ENCODE measurements at places on chromosomes 5 and 9. TPM values are rescaled to one million over a fixed set of nuclear protein-coding genes. Genes with fewer than 3 reads are reported as not detected.
A peak's percentile ranks its signal among the peaks of the same experiment; 100 is the strongest.

FBN2 gene
- 31.9 TPM for total RNA-seq

TTC39B gene
- total RNA-seq, result 10.6 TPM

RIGI gene
- total RNA-seq, result 18.7 TPM

WDR31 gene
- 3.0 TPM for total RNA-seq

TMEM215 gene
- not detected for total RNA-seq

CHSY3 gene
- total RNA-seq, result 1.7 TPM

COL15A1 gene
- total RNA-seq, result 11.8 TPM

PLPP7 gene
- 2.6 TPM for total RNA-seq

PLCXD3 gene
- 0.48 TPM for total RNA-seq

CDH9 gene
- not detected for total RNA-seq

MEIKIN gene
- total RNA-seq, result not detected

CCDC183 gene
- 0.89 TPM for total RNA-seq

IL3 gene
- total RNA-seq, result not detected

DNA sequence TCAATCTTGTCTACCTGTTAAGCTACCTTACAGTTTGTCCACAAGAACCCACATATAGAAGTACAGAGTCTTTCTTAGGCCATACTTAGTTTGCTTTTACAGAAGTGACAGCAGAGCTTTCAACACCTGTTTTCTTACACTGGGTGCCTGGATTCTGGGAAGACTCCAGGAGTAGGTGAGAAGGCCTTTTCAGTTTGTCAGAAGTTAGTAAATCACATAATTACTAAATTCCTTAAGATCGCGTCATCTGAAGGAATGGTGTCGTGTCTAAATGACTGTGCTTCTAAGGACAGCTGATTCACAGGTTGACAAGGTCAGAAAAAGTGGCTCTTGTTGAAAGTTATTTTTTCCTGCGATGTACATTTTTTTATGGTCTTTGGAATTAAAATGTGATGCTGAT lies 97.0 kb upstream of the FAM120A start:
- peak; percentile 14 for DNase-seq

DNA sequence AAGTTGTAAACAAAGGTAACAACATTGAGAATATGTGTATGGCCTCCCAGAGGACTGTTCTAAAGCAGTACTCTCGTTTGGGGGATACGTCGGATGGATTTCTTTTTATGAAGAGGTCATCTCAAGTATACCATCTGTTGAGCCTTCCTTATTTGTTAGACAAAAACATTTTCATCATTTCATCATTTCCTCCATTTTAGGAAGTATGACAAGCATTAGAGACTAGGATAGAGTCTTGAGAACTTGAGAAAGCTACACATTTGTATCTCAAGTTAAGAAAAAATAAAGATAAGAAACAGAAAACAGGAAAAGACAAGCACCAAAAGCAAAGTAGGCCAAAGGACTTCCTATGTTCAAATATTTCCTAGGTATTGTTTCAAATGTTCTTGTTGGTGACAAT lies 307.0 kb downstream of the EFNA5 start:
- no peak for DNase-seq

GRCh38 chr9:92138157-92138959 lies 23.1 kb upstream of the SPTLC1 start:
- DNase-seq, result no peak

DNA sequence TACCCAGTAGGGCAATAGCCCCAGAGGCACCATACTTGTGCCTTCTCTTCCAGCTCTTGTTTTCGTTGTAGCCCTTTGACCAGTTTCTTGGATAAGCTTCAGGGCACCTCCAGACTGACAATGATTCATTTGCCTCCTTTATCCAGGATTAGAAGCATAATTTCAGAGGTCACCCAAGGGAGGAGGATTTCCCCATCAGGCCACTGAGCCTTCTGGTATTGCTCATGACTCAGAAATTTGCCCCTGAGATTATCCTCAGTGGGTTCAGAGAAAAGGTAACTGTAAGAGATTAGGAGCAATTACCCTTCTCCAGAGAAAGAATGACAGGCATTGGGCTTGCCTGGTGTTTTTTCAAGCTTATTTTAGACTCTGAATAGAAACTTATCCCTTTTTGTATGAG lies 147.9 kb downstream of the MSX2 start:
- DNase-seq, result no peak

DNA sequence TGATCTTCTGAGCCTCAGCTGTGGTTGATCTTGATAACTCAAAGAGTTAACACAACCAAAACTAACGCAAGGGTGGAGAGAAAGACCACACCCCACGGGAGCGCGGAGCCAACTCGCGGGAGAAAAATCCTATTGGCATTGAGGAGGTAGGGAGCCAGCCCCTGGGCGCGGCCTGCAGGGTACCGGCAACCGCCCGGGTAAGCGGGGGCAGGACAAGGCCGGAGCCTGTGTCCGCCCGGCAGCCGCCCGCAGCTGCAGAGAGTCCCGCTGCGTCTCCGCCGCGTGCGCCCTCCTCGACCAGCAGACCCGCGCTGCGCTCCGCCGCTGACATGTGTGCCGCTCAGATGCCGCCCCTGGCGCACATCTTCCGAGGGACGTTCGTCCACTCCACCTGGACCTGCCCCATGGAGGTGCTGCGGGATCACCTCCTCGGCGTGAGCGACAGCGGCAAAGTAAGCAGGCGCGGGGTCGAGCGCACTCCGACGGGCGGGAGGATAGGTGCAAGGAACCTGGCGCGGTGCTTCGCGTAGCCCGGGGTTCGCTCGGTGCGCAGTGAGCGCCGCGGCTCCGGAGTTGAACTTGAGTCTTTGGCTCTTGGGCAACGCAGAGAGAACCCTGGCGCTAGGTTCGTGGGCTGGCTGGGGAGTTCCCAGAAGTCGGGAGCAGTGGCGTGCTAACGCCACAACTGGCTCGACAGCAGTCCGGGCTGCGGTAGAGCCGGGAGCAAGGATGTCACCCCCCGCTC lies at the start of gene GDA:
Gene GDA (plus strand): TSS at position 210 of the 745 bp plus-strand sequence. CDS start 120 bp downstream, at position 330.
- no peak for DNase-seq

DNA sequence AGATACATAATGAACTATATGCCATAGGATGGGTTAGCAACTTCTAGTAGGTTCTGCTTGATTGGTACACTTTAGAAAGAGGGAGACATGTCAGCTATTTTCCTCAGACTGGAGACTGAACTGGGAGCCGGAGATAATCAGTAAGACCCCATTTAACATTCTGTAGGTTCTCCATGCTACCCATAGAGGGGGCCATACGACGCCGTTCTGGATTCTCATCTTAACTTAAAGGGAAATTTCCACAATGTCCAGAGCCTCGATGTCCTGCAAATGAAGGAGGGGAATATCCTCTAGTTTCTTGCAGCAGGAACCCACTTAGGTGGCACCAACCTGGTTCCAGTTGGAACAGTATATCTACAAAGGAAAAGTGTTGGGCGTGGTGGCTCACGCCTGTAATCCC lies 22.3 kb upstream of the NPM1 start:
- no peak for DNase-seq

DNA sequence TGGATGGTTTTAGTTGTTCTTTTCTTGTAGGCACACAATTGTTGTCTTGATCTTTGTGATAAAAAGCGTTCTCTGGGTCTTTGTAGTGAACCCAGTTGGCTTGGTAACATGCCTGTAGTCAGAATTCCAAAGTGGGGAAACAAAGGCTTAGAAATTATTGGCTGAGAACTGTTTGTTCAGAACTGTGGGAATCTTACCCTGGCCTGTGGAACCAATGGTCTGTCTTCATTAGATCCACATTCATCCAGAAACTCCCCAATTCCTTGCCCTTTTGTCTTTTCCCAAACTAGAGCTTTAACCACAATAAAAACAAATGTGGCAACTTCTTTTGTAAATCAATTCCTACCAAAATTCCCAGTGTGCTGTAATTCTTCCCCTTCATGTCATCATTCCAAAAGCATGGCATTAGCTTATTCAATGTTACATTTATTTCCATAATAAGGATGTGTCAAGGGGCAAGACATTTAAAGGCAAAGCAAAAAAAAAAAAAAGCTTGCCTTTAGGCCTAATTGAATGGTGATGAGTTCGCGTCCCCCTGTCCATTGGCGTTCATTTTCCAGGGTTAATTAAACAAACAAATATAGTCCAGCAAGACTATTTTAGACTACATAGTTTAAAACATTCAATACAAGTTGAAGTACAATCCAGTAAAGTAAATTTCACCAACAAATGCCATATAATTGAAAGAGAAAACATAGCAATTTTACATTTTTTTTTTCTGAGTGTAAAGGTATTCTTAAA lies 249.8 kb upstream of the ZNF608 start:
- DNase-seq, result no peak

DNA sequence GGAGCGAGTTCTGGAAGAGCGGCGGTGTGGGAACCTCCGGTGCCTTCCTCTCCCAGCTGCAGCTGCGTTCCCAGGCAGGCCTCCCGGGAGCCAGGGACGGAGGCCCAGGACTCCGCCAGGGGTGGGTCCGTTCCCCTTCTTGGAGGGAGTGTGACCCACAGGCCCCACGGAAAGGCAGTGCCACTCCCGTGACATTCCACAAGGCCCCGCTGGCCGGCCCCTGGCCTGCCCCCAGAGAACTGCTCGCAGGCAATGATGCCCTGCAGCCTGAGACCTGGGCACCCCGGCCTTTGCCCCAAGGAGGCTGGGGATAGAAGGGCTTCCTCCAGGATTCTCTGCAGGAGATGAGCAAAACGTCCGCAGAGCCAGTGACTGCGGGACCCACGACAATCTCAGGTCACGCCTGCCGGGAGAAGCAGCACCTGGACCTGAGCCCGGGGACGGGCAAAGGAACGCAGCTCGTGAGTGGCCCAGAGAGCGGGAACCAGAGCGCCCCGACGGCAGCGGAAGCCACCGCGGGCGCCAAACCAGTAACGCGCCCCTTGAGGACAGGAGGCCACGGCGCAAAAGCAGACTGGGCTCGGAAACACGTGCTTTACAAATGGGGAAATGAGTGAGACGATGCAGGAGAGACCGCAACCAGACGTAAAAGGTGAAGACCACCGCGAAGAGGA lies 9.3 kb downstream of the OBP2B start:
- no peak for DNase-seq

DNA sequence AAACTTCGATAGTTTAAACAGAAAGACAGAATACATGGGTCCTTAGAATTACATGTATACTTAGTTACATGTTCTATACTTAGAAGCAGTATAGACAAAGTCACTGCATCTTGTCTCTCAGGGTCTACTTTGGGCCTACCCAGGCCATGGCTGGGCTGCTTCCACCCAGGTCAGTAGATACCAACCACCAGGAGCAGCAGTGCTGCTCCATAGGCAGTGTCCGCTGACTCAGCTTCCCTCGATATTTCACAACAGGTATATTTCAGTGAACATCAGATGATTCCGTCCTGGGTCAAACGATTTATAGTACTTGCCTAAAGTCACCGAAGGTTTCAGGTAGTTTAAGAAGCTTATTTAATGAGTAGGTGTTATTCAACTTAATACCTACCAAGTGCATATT lies 18.0 kb downstream of the IARS1 start:
- DNase-seq, result no peak

- no peak for DNase-seq
Observed at GRCh38 chr9:8492024-8492423, 692.4 kb upstream of the DMAC1 start.

GRCh38 chr5:58763390-58763789 lies 180.5 kb downstream of the RAB3C start:
- no peak for DNase-seq

- no peak for DNase-seq
Observed at GRCh38 chr5:177362610-177363507, 5.1 kb downstream of the RGS14 start.

- DNase-seq, result no peak
Observed at GRCh38 chr5:127809533-127809932, 106.3 kb downstream of the CCDC192 start.

GRCh38 chr9:86997156-86997555 lies 49.9 kb upstream of the GAS1 start:
- no peak for DNase-seq

GRCh38 chr9:22030101-22030598 lies 21.0 kb upstream of the CDKN2B start:
- no peak for DNase-seq

- DNase-seq, result no peak
Observed at GRCh38 chr9:98050351-98050750, 6.2 kb upstream of the NANS start.

GRCh38 chr5:121640298-121640697 lies 211.4 kb upstream of the FTMT start:
- no peak for DNase-seq

DNA sequence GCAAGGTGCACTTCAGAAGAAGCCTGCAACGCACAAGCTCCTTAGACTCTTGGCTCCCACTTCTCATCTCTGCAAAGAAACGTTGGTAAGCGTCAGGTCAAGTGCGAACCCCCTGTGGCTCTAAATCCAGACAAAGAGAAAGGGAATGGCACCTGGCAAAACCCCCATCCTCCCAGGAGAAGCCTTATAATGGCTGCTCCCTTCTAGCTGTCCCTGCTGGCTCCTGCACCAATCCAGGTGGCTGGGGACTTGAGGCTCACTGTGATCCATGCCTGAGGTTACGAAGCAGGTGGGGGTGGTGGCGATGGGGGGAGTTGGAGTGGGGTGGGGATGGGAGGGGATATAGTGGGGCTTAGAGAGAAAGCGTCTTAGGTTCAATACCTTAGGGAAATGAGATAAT lies 272.8 kb downstream of the DENND1A start:
- no peak for DNase-seq

DNA sequence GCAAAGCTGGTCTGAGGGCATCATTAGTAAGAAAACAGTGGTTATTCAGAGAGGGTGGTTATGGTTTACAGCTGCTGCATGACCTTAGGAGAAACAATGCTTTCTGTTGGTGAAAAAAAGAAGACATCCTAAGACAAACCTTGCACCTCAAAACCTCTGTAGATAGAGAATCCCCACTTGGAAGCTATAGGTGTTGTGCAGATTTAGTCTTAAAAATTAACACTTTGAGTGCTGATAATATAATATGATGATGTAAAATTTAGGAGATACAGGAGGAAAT lies 1.4 kb upstream of the PTTG1 start:
- DNase-seq, result no peak

- no peak for DNase-seq
Observed at GRCh38 chr5:113145757-113146387, 169.3 kb downstream of the DCP2 start.

GRCh38 chr5:102582696-102583095 lies 83.9 kb upstream of the SLCO6A1 start:
- DNase-seq, result no peak

DNA sequence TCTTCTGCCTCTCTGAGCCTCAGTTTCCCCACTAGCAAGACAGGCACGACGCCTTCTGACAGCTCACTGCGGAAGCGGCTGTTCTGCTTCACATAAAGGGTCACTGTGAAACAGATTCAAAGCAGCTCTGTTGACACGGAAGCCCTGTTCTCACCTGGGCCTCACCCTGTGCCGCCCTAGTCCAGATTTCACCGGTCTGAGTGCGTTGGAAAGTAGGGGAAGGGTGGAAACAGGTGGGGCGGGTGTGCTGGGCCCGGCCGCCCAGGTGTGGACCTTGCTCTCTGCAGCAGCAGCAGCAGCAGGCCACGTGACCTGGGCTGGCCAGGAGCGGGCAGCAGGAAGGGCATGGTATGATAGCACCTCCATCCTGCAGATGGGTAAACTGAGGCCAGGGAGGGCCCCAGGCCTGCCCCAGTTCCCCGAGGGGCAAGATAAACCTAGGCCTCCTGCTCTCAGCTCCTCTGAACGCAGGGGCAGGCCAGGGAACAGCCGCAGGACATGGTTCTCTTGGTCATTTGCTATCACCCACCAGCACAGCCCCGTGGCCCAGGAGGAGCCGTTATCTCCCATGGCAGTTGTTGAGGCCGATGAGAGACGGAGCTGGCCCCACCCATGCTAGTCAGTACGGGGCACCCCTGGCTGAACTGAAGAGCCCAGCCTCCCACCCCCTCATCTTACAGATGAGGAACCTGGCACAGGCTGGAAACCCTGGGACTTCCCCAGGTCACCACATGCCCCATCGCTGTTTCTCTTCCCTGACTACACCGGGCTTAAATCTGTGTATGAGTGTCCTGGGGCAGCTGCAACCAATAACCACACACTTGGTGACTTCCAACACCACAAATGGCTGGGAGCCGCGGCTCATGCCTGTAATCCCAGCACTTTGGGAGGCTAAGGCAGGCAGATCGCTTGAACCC lies 12.1 kb downstream of the PTGES2 start:
- DNase-seq, result no peak

Data from kidney epithelial cell (primary cell).